ENCODE measurements at places on chromosomes 11 and 22.

- no peak for DNase-seq
These were observed 24.2 kb downstream of the MED15 start for GRCh38 chr22:20531404-20532201.

- DNase-seq: no peak
These were observed 3.0 kb downstream of the TTC12 start for GRCh38 chr11:113317339-113317738.

- DNase-seq: no peak
These were observed 179.4 kb upstream of the SNX19 start for GRCh38 chr11:131095511-131096185.

DNA sequence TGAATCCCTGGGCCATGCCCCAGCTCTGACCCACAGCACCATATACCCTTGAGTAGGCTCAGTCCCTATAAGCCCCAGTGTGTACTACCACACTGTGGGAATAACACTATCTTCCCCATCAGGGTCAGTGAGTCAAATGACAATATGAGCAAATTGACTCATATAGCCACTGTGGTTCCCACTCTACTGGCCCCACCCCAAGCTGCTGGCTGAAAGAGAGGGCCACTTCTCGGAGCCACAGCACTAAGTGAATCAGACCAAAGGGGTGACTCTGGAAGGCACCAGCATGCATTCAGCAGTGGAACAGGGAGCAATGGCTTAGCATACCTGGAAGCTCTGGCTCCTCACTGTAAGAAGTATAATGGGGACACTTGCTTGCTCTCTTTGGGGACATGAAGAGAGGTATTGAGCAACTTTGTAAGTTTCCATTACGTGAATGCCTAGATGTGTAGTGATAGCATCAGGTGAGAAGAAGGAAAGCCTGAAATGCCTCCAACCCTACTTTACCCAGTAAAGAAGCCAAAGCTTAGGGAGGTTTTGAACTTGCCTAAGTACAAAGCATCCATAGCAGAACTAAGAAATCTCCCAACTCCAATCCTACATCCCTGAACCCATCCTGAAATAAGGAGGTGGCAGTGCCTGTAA is 13.5 kb downstream of the CD59 start:
- no peak for DNase-seq

- no peak for DNase-seq
These were observed 9.9 kb downstream of the NARS2 start for GRCh38 chr11:78564490-78565467.

DNA sequence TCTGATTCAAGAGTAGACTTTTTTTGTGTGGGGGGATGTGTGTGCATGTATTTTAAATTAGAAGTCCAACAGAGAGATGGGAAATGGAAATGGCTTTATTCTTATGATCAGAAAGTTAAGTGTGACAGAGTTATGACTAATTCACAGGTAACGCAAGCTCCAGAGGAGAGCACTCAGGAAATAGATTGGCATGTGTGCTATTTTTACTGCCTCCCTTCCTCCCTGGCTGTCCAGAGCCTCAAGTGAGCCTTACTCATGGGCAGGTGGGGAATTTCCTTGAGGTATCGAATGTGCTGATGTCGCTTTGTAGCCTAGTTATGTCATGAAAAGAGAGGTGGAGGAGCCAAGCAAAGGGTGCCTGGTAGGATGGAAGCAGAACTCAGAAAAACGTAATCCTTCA is 70.3 kb upstream of the BDNF start:
- no peak for DNase-seq

DNA sequence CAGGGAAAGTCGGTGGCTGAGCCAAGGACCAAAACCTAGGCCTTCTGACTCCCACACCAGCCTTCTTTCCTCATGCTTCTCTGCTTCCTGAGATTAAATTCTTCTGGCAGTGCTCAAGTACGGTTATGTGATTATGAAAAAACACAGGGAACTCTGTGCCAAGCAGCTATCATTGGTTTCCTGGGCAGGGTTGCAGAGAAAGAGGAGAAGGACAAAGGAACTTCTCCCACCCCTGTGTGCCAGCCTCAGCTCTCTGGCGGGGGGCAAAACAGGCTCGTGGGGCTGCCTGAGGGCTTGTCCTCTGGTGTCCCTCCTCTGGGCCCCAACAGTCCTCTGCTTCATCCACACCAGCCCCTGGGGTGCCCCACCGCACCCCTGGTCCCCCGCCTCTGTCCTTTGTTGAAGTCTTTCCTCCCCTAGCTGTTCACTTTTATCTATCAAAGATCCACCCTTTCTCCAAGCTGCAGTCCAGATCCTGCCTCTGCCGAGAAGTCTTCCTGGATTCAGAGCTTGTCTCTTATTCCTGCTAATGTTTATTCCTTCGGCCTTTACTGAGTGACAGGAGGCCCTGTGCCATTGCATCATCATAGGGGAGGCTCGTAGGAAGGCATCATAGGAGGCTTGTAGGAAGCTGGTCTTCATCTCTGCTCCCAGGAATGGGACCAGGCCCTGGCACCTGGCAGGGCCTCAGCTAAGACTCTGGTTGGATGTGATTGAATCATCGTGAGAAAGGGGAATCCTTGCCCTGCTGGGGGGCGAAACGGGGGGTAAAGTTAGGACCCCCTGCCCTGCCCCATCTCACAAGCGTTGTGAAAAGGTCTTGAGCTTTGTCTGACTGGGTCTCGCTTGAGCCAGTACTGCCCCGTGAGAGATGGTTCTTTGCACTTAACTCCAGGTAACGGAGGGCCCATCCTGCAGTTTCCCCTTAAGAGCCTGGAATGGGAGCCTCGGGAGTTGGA is 11.5 kb upstream of the FTH1 start:
- DNase-seq: no peak

GRCh38 chr22:25754527-25755202 is 12.7 kb downstream of the MYO18B start:
- DNase-seq: no peak

GRCh38 chr11:84573868-84574267 is 1053.3 kb downstream of the DLG2 start:
- DNase-seq: no peak

GRCh38 chr11:94823102-94823732 is 55.1 kb downstream of the AMOTL1 start:
- no peak for DNase-seq

DNA sequence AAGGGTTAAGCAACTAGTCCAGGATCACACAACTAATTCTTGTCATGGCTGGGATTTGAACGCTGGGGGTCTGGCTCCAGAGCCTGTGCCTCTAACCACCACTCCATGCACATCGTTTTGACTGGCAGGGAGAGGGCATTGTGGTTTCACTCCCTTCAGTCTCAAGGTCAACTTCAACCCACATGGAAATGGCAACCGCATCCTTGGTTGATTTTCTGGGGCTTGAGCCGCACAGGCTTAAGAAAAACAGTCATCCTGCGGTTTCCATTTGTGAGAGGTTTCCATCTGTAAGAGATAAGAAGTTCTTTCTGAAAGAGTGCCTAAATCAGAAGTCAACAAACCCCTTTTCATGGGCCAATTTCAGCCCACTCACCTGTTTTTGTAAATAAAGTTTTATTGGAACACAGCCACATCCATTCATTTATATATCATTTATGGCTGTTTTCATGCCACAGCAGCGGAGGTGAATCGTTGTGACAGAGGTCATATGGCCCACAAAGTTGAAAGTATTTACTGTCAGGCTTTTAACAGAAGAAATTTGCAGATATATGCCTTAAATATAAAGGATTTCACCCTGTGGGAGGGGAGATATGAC is 65.7 kb downstream of the SGSM1 start:
- no peak for DNase-seq

DNA sequence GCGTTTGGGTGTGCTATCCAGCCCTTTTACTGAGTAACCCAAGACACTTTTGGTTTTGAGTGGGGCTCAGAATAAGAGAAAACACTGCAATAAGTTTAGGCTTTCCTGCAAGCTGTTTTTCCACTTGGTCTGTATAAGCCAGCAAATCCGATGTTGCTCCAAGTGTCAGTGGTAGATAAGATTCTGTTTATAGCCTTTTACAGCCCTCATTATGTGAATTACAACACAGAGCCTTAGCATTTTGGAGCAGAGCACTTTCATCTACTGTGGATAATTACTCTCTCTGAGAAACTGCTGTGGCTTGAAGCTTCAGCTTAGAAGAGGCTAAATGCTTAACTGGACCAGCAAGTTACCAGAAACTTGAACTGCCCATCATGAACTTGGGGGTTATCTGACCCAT is 601.1 kb downstream of the JRKL start:
- no peak for DNase-seq

DNA sequence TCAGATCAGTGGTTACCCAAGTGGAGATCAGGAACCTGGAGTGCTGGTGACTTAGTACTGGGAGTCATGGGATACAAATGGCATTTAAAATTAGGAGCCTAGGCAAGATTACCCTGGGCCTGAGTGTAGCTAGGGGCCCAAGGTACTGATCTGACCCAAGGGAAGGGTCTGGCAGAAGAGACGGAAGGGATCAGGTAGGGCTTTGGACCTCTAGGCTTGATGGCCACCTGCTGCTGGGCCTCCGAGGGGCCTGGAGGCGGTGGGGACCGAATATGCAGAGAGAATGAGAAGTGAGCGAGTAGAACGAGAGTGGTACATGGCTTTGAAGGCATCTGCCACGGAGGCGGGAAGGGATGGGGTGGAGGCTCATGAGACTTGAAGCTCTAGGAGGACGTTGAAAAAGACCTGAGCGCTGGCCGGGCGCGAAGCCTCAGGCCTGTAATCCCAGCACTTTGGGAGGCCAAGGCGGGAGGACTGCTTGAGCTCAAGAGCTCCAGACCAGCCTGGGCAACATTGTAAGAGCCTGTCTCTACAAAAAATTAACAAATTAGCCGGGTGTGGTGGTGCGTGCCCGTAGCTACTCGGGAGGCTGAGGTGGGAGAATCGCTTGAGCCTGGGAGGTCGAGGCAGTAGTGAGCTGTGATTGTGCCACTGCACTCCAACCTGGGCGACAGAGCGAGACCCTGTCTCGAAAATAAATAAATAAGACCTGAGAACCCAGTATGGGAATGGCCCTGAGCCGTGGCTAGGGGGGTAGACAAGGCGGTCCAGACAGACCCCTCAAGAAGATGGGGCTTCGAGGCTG is 563 bp upstream of the PPIL2 start:
- DNase-seq: no peak

DNA sequence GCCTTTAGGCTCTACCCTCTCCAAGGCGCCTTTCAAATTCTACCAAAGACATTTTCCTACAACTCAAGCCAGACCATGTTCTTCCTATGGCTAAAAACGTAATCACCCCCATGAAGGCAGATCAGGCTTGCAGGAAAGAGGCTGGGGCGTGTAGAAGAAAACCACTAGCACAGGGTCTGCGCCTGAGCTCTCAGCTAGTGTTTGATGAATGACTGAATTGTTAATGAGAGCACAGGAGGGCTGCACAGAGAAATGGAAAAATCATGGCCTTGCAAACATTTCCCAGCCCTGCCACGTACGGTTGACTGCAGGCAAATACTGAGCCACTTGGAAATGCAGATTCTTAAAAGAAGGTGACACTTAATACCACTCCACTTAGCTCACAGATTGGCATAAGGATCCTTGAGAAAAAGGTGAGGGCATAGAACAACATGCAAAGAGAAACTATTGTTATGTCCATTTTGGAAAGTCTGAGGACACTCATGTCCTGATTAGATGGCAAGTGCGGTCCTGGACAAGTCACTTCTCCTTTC is 148.6 kb downstream of the NXPE2 start:
- no peak for DNase-seq

GRCh38 chr11:44530413-44531115 is 34.9 kb upstream of the CD82 start:
- DNase-seq: no peak

DNA sequence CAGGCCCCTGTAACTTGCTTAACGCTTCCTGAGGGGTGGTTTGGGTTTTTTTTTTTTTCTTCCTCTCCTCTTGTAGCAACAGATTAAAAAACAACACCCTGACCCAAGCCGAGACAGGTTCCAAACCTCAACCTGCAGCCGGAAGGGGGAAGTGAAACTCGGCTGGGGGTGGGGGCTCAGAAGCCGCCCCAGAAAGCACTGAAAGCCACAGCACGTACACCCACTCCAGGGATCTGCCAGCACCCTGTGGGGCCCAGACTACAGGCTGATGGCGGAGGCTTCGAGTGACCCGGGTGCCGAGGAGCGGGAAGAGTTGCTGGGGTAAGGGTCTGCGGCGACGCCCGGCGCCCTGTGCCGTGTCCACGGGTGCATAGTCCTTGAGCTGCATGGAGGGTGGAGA is at the start of gene LSP1:
Gene LSP1, plus strand, starts transcription at position 208 of the 400 bp plus-strand sequence. Its CDS starts 61 bp downstream, at position 269.
- no peak for DNase-seq

DNA sequence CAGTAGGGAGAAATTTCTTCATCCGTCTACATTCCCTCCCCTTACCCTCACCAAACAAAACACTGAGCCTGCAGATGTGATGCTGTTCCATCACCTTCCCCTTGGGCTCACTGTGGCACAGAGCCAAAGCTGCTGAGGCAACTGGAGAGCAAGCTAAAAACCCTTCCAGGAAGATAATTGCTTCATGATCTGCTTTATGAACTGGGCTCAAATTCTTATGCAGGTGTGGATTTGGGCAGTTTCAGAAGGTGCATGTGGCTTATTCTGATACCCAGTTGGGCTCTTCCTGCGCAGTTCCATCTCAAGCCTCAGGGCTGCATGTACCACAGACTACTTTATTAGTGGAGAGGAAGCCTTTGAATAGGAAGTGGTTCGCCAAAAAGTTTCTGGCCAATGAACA is 58.3 kb downstream of the AAMDC start:
- DNase-seq: no peak

- DNase-seq: no peak
These were observed 112.3 kb downstream of the ADAMTS15 start for GRCh38 chr11:130560781-130561109.

GRCh38 chr11:77146261-77147035 is 18.4 kb downstream of the MYO7A start:
- DNase-seq: no peak

DNA sequence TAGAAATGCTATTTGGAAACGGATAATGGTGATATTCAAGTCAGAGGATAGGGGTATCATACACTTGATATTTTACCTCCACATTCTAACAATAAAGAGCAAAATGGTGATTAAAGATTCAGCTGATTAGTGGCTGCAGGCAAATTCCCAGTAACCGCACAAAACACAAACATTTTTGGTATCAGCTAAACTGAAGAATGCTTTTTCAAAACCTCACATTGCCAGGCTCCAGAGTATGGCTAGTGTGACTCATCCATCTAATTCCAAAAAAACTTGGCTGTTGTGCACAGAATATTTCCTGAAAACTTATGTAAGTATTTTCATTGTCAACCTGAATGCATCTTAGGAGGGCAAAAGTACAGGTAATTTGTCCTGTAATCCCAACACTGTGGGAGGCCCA is 10.9 kb downstream of the SRPRA start:
- no peak for DNase-seq
